ENCODE measurements at places on chromosomes 2 and 18. TPM values are rescaled to one million over a fixed set of nuclear protein-coding genes. Genes with fewer than 3 reads are reported as not detected.

FHOD3 gene
- total RNA-seq = 3.0 TPM

REG3G gene
- not detected for total RNA-seq

YES1 gene
- total RNA-seq = 49.7 TPM

POU3F3 gene
- not detected for total RNA-seq

CCL20 gene
- total RNA-seq = 2.8 TPM

ITGB1BP1 gene
- total RNA-seq = 53.8 TPM

Measured in esophagus mucosa (tissue), 1 donor.